CD4-positive, alpha-beta T cell treated with Interleukin-2 at 100 ng/mL for 4 hours (primary cell): ENCODE measurements at places on chromosomes 1 and 21.

DNA sequence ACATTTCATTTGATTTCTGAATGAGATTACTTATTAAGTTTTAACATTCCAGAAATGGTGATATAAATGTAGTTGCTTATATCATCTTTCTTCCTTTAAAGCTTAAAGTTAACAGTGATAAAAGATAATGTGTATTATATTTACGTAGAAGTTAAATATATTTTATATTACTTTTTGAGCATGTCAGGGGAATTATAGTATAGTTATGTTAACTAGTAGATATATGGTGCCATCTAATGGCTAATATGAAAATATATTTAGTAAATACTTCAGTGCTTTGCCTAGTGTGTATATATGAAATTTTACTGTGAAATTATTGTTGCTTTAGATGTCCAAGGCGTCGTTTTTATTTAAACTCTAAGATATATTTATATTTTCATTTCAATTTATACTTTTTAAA is 51.5 kb downstream of the SYT14 start:
- no peak for DNase-seq

GRCh38 chr1:244276646-244277045 is 175.1 kb downstream of the ADSS2 start:
- DNase-seq: no peak

GRCh38 chr1:35894183-35894582 is 11.2 kb downstream of the AGO1 start:
- peak; percentile 9 for DNase-seq

DNA sequence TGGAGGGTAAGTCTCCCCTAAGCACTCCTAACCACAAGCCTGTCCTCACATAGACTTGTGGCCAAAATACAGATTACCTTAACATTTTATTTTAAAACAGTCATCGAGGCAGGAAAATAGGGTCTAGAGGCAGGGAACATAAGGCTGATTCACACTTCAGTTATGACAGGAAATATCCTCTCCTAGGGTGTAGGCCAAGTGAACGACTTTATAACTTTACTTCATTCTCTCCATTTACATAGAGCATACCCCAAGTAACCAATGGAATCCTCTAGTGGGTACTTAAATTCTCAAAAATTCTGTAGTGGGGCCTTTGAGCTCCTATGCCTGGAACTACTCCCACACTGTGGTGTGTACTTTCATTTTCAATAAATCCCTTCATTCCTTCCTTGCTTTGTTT is 113.0 kb downstream of the WDR3 start:
- no peak for DNase-seq

DNA sequence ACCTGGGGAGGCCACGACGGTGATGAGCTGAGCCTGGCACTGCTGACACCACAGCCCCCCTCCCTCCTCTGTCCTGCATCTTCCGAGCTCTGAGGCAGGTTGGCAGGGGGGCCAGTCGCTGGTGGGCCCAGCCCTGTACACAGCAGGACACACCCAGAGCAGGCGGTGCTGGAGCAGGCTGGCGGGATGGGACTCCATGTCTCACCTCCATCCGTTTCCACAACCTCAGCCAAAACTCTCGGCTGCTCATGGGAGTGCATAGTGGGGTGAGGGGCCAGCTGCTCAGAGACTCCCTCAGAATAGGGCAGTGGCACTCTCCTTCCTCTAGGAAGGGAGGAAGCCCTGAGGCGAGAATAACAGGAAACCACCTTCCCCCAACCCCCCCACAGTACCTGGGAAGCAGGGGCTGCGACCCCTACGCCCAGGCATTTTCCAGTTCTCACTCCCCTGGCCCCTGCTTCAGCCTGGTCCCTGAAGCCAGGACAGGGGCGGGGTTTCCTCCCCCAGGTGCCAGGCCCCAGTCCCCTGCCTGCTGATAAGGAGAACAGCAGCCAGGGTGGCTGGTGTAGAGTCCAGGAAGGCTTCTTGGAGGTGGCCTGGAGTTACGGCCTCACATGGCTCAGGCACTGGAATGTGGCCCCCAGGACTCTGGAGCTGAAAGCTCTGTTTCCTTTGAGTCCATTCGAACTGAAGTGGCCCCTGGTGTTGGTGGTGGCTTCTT is 3.2 kb upstream of the IBA57 start:
- DNase-seq: no peak

- DNase-seq: no peak
Observed at GRCh38 chr1:27392778-27393635, 585 bp downstream of the GPR3 start.
